ENCODE measurements at places on chromosomes 11 and 22.
A peak's percentile ranks its signal among the peaks of the same experiment; 100 is the strongest.

DNA sequence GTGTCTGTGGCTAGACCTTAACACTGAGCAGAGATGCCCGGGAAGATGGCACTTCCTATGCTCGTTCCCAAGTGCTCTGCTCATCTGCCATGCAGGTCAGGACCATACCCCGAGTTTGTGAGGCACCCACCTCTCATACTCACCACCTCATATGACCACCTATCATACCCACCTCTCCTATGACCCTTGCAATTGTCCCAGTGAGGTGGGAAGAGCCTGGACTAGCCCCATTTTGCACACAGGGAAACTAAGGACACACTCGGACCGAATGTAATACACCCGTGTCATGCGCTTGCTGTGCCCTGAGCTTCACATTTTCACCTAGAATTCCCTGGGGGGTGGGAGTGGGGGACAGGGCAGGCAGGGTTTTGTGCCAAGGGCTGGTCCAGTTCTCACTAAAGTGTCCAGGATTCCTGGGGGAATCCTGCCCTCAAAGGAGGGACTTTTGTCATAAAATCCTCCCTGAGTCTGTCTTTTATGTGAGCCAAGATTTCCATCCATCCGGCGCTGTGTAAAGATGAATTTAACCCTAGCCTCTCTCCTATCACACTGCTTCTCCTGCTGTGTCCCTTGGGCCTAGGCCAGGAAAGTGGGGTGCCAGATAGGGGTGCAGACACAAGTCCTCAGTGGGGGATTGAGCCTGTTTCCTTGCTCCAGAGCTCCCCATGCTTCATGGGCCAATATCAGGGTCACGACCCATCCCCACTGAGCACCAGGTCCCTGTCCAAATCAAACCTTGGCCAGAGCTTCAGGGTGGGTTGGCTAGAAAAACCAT is 20.0 kb downstream of the TPBGL start:
- DNase-seq = no peak

DNA sequence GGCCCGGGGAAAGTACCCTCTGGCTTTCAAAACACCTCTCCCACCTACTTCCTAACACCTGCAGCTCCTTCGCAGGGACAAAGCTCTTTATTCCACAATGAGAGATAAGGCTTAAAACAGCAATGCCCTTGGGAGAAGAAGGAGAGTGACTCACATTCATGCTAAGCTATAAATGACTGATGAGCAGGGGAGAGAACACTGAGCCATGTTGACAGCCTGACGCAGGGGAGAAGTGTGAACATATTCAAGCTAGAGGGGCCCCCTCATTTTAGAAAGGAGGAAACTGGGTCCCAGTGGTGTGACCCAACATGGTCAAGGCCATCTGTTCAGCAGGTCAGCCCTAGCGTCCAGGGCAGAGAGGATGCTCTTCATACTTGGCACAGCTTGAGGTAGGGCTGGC is 171.8 kb downstream of the DSCAML1 start:
- no peak for DNase-seq

DNA sequence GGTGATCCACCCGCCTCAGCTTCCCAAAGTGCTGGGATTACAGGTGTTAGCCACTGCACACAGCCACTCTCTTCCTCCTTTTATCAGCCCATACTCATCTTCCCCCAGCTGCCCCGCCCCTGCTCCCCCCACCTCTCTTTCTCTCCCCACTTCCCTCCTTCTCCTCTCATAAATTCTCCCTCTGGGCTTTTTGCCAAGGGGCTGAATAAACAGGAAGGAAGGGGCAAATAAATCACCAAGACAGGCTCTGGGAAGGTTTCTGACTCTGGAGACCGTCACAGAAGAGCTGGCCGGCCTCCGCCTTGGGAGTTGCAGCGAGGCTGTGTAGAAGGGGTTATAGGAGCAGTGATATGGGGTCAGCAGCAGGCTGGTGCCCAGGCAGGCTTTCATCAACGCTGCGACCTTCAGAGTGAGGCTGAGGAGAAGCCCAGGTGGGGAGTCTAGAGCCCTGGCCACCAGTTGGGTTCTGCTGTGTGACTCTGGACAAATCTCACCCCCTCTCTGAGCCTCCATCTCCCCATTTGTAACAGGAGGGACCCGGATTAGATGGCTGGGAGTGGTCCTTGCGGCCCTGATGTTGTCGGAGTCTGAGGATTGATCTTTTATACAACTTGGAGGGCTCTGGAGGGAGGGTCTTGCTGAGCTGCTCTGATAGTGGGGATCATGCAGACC is 62.6 kb upstream of the RASD2 start:
- peak; percentile 91 for DNase-seq

DNA sequence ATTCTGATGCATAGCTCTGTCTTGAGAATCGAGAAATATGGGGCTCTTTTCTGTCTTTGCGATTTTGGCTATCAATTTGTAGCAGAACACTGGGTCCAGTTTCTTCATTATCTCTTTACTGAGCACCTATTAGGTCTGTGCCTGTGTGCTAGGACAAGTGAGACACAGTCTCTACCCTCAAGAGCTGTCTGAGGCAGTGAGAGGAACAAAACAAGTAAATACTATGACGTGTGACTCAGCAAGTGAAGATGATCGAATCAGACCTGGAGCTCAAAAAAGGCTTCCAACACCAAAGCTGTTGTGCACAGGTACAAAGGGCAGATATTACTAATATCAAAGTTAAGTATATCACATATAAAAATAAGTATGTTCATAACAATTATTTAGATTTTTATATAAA is 52.4 kb downstream of the LGR4 start:
- no peak for DNase-seq

DNA sequence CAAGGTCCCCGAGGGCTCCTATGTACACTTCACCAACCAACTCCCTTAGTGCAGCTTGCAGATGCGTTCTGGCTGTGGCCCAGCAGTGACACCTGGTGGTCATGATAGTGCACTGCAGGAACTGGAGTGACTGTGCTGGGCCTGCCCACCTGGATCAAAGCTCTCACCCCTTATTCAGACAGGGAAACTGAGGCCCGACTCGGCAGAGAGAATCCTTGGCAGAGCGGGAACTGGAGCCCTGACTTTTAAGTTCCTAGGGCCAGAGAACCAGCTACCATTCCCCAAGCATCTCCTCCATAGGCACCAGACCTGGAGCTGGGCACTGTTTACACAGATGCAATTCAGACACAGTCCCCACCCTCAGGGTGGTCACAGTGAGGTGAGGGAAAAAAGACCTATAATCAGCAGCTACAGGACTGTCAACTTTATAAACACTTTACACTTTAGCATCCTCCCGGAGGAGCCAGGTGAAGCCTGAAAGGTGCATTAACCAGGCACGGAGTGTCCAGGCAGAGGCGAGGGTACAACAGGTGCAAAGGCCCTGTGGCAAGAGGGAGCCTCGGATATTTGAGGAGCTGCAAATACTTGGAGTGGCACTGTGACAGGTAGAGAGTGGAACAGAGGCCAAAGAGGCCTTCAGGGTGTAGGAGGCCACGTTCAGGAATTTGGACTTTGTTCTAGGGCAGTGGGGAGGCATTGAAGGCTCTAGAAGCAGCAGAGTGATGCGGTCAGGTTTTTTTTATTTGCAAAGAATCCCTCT is 22.0 kb downstream of the RHBDD3 start:
- DNase-seq = peak; percentile 54

- no peak for DNase-seq
Measured at GRCh38 chr11:18704698-18705097, 6.1 kb downstream of the TMEM86A start.

DNA sequence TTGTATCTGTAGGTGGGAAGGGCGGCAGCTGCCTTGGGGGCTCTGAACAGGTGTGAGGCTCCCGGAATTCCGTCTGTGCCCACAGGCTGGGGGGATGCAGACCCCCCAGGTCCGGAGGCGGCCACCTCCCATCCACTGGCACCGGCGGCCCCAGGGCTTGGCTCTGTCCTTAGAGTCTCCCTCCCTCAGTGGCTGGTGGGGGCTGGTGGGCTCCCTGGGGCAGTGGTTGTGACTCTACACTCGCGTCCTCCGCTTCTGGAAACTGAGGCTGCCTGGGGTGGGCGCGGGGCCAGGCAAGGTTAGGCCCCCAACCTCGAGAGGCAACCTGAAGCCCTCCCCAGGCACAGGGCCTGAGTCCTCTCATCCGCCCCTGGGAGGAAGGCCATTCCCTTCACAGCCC is 1305.4 kb downstream of the BRD1 start:
- DNase-seq = no peak

- DNase-seq = no peak
Measured at GRCh38 chr22:42648368-42649245, 585 bp downstream of the CYB5R3 start.

DNA sequence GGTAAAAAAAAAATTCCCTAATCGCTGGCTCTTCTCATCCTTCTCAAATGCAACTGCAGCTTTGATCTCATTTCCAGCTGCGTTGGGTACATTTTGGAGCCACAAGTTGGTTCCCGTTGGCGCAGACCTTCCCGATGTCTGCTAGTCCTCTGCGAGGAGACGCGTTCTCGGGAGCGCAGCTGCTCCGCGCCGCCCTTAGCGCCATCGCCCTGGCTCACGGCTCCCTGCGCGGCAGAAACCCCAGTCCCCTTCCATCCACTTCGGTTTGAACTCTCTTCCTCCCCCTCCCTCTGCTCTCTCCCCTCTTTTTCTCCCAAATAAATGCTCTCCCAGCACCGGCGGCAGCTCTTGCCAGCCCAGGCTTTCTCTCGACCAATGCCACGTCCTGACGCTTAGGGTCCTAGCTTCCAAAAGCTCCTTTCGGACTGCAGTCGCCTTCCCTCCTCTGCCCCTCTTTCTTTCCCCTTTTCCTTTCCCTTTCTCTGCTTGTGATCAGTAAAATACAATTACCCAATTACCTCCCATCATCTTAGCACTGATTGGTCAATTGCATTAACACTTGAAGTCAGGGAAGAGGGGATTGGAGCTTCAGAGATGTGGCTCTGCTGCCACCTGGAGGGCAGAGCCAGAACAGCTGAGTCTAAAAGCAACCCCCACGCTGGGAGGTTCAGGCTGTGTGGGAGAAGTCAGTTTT is 1165.7 kb downstream of the LRRC4C start:
- peak; percentile 92 for DNase-seq

- DNase-seq = no peak
Measured at GRCh38 chr11:2670541-2671100, 29.2 kb downstream of the KCNQ1OT1 start.

DNA sequence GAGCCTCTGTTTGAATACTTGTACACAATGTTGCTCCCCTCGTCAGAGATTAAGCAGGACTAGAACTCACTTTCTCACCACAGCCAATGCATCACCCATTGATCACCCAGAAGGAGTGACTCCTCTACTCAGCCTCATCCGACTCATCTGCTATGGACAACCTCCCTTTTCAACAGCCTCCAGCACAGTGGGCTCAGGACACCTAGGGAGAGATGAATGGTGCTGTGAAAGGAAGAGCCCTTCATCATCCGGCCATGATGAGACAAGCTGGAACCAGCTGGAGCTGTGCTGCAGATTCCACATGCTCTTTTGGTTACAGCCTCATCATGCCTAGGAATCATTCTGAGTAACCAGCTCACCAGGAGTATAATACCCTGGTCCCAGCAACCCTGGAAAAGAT is 15.5 kb downstream of the C11orf91 start:
- DNase-seq = peak; percentile 43

DNA sequence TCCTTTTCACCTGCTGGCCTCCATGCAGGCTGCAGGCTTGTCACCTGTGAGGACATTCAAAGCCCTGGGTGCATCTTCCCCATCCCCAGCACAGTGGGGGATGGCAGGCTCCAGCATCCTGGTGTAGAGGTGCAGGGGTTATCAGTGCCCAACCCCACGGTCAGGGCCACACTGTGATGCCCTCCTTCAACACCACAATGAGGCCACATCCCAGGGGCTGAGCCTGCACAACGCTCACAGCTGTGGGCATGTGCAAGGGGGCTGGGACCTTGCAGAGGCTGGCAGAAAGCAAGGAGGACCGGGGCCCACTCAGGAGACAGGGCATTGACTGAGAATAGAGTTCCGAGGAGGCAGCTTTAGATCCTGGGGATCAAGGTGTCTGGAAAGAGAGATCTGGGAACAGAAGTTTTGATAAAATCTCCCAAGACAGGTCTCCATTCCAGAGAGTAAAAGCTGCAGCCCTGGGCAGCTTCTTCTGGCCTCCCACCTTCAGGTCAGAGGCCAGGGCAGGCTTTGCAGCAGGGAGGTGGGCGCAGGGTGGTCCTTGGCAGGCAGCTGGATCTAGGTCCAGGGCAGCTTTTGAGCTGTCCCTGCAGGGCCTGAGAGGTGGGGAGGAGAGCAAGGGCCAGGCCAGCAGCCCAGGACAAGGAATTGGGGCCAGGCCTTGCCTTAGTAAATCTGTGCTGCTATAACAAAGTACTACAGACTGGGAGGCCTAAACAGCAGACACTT is 250.8 kb upstream of the B3GAT1 start:
- no peak for DNase-seq

- DNase-seq = peak; percentile 64
Measured at GRCh38 chr11:125275905-125276618, 111.5 kb downstream of the PKNOX2 start.

DNA sequence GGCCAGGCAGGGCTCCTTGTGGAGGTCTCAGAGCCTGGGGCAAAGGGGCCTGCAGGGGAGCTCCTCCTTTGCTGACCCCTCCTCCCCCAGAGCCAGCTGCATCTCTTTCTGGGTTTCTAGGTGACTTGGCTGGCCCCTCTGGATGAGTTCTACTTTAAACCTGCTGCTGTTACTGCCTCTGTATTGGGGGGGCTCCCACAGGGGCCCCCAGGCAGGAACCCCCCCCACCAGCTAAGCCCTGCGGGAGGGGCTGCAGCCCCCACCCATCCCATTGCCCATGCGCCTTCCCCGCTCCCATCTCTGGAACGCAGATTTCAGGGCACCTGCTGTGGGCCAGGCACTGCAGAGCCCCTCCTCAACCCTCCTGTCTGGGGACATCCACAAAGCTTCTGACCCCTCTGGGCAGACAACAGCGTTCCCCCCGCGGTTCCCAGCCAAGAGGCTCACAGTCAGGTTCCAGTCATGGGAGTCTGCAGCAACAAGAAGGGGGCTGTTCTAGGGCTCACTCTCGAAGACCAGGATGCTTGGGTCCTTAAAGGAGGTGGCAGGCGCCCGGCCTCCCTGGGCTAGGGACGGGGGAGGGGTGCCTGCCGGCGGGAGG is 815 bp upstream of the PLCB3 start:
- no peak for DNase-seq

Data from IMR-90 (cell line).